Stimulated activated CD4-positive, alpha-beta T cell treated with anti-CD3 and anti-CD28 coated beads, Interleukin-4, amount 100 ng/mL, for 48 hours (primary cell): ENCODE measurements at places on chromosomes 1 and 21.

DNA sequence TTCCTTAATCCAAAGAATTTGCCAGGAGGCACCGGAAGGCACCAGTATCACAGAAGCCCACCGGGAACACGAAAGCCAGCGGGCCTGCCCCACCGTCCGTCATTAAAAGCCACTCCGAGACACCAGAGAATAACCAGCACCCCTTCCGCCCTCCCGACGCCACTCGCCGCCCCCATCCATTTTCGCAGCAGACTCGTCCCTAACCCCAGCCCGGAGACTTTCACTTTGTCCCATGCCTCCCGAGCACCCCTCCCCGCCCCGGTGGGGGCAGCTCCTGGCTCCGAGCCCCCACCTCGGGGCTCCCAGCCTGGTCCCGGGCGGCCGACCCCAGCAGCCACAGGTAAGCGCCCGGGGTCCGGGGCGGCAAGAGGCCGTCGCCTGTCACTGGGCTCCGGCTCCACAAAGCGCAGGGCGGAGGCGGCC is 105.4 kb downstream of the SLC45A1 start:
- peak; percentile 15 for DNase-seq

- DNase-seq, result no peak
These were observed 16.0 kb downstream of the TNFSF4 start for GRCh38 chr1:173191011-173191705.

- no peak for DNase-seq
These were observed 24.7 kb downstream of the APCS start for GRCh38 chr1:159612211-159612885.

DNA sequence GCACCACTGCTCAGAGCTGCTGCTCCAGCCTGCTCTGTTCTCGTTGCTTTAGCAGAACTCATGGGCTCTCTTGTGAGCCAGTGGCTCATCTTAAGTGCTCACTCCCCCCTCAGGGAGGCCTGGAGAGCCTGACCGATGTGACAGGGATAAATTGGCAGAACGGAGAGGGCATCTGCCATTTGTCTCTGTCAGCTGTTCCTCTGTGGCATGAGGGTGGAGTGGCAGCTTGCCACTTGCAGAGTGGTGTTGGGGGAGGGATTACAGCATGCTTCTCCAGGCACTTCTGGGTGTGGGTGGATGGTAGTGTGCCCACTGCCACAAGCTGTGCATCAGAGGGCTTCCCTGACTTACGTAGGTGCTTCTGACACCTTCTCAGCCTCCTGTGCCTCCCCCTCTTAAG is 229.5 kb downstream of the PAPPA2 start:
- DNase-seq, result no peak

- peak; percentile 52 for DNase-seq
These were observed 146.0 kb upstream of the KIAA0040 start for GRCh38 chr1:175338387-175339135.

DNA sequence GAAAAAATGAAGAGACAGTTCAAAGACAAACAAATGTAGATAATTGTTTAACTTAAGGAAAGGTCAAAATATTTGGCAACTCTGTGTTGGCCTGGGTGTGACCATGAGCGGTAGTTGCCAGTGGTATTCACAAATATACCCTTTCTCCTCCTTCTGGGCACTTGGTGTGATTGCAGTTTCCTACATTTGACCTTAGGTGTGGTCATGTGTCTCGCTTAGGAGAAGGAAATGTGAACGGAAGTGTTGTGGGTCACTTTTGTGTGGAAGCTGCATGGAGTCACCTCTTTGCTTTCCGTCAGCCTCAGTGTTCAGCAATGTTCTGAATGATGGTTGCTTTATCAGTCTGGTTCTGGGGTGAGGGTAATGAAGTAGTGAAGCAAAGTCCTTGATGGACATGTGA is 3.4 kb upstream of the PCSK9 start:
- no peak for DNase-seq

- DNase-seq, result no peak
These were observed 16.0 kb downstream of the CHD5 start for GRCh38 chr1:6163973-6164617.

- no peak for DNase-seq
These were observed 32.1 kb downstream of the DYRK1A start for GRCh38 chr21:37398697-37399096.

- no peak for DNase-seq
These were observed 16.4 kb upstream of the TARBP1 start for GRCh38 chr1:234495231-234495990.

DNA sequence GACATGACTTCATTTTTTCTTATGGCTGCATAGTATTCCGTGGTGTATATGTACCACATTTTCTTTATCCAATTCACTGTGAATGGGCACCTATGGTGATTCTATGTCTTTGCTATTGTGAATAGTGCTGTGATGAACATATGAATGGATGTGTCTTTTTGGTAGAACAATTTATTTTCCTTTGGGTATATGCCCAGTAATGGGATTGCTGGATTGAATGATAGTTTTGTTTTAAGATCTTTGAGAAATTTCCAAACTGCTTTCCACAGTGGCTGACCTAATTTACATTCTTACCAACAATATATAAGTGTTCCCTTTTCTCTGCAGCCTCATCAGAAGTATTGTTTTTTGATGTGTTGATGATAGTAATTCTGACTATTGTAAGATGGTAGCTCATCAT is 361.7 kb upstream of the SGIP1 start:
- no peak for DNase-seq

GRCh38 chr1:19934336-19934735 is 10.9 kb upstream of the PLA2G2E start:
- no peak for DNase-seq

- DNase-seq, result no peak
These were observed 464.5 kb downstream of the KCNT2 start for GRCh38 chr1:196143602-196144342.

- DNase-seq, result no peak
These were observed 15.4 kb downstream of the ALG14 start for GRCh38 chr1:95057351-95057750.

- DNase-seq, result no peak
These were observed 4.1 kb downstream of the MOV10 start for GRCh38 chr1:112678605-112679004.

DNA sequence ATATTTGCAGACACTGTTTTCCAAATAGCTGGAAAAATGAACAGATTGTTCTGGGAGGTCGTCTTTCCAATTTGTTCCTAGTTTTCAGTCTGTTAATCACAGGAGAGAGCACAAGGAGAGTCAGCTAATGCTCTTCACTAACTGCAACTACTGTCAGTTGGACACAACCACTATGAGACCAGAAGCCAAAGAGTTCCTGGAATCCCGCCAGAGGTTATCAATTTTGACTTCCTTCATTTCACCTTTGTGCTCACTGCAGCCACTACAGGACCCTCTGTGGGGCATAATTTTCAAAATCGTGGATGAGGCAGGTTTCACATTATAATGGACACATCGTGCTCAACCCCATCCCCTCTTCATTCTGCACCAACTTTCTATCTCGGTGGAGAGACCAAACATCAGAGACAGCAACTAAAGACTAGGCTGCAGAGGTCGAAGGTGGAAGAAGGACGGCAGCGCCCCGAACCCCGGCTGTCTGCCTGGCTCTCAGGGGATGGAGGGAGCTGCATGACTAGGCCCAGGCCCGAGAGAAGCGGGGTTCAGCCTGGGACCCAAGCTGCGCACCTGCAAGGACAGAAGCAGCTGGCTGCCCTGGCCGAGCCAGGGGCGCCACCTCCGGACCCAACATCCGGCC is 602 bp downstream of the KIAA0319L start:
- DNase-seq, result no peak

GRCh38 chr21:15224346-15225086 is 159.7 kb upstream of the NRIP1 start:
- no peak for DNase-seq

DNA sequence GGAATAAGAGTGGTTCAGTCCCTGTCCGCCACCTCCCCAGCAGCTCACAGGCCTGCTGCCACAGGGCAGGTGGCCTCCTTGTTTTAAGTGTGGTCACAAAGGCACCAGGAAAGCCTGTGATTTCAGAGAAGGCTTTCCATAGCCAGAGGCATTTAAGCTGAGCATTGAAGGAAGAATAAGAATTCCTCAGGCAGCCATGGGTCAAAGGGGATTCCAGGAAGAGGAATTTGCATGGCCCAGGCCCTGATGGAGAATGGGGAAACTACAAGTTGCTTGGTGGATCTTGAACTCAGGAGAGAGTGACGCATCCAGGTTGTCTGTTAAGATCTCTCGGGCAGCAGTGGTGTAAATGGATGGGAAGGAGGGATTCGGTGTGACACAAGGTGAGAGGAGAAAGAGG is 66.7 kb downstream of the KLHDC7A start:
- DNase-seq, result no peak

DNA sequence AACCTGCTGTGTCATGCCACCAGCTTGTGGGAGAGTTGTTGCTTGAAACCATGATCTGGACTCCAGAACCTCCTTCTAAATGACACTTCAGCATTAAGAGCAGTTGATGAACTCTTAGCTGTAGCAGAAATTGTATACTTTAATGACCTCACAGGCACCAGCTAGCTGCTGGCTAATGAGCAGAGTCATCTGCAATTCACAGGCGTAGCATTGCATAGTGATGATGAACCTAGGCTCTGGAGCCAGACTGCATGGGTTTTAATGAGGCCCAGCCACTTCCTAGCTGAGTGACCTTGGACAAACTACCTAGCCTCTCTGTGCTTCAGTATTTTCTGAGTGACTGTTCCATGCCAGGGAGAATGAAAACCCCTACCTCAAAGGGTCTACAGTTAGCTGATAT is 407.1 kb downstream of the LMO4 start:
- no peak for DNase-seq

GRCh38 chr21:32307706-32308105 is 9.1 kb downstream of the MRAP start:
- DNase-seq, result no peak

DNA sequence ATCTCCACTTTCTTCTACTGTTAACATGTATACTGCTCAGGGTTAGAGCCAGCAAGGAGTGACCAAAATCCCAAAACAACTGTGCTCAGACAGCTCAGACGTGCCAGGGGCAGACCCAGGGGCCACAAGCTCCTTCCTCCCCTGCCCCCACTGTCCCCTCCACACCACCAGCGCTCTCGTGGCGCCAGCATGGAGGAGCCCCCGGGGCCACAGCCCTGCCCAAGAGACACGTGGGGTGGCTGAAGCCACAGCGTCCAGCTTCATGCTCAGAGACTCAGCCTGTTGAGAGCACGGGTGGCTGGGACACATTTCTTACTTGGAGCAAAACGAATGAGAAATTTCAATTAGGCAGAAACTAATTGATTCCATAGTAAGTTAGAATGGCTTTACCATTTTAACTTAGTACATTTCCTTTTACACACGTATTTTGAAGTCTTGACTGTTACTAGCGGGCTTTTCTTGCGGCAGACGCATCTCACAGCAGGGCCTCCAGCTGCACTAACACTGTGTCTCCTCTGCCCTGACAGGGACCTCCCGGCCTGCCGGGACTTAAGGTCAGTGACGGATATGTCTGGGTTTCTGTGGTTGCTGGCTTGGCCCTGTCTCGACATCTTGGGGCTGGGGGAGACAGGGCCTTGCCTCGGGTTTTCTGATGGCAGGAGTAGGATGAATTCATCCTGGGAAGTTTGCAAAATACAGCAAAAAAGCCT is 54.2 kb downstream of the SLC19A1 start:
- DNase-seq, result no peak

GRCh38 chr1:175481126-175482070 is 262.0 kb downstream of the TNR start:
- DNase-seq, result no peak

- no peak for DNase-seq
These were observed 5.4 kb upstream of the RGSL1 start for GRCh38 chr1:182444497-182444896.

DNA sequence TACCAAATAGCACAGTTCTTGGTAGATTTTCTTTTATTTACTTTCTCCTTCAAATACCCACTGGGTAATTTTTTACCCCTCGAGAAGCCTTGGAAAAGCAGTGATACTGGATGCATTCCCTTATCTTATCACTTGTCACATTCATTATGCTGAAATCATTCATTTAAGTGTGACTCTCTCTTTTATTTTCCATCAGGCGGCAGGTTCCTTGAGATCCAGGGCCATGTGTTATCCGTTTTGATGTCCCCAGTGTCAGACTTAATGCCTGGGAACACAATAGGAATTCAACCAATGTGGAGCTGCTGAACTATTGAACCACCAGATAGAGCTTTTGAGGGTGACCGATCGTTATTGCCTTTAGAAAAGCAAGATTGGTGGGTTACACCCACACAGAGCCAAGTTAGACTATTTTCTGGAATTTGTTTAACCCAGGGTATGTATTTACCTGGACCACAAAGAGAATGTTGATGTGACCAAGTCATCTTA is 51.5 kb upstream of the ATP5PO start:
- DNase-seq, result no peak

- DNase-seq, result no peak
These were observed 87.0 kb upstream of the BTG3 start for GRCh38 chr21:17699524-17700189.

DNA sequence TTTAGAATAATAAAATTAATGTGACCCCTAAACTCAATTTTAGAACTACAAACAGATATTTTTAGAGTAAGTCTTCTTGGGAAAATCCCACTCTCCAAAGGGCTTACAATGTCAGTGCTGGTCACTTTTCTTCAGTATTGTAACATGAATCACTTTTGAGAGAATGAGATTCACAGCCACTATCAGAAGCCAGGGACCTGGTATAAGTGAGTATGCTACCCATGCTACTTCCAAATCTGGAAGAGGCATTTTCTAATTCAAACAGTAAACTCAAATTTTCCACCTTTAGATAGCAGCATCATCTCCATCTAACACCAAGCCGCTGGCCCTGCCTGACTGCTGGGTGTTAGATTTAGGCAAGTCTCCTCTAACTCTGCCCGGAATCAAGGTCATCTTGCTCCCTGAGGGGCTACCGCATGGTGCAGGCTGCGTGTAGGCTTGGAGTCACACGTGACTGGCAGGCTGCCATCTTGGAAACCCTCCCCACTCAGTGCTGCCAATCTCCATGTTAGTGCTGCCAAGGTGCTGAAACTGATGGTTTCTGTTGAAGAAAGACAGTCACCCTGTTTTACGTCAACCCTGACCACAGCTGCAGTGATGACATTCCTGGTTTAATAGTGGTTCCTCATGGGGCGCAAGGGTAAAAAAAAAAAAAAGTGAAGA is 882.9 kb upstream of the B3GALT2 start:
- DNase-seq, result no peak

GRCh38 chr1:171595324-171595723 is 26.7 kb upstream of the MYOCOS start:
- DNase-seq, result no peak

DNA sequence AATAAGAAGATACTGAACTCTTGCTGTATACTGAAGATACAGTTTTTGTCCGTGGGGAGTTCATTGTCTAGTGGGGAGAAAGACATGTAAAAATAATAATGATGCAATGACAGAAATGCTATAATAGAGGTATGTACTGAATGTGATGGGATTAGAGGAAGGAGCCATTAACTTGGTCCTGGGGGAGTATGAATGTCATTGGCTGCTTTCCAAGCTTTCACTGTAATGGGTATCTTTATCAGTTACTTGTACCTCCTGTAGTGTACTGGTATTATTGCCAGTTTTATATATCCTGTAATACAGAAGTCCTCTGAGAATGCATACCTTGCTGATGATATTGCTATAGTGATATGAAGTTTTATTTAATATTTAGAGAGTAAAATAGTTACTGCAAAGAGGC is 7.4 kb downstream of the BTBD8 start:
- no peak for DNase-seq
